ENCODE measurements at places on chromosomes 6 and 20. TPM values are rescaled to one million over a fixed set of nuclear protein-coding genes. Genes with fewer than 3 reads are reported as not detected.

Gene COMMD7
- total RNA-seq, result 23.6 TPM

Gene CYB5R4
- total RNA-seq, result 9.5 TPM

Gene ZNF292
- total RNA-seq, result 5.2 TPM

Gene ZNF831
- not detected for total RNA-seq

Gene PROKR2
- not detected for total RNA-seq

Gene TRIM10
- total RNA-seq, result not detected

Gene ALDH8A1
- total RNA-seq, result 0.70 TPM

Gene GGTLC1
- not detected for total RNA-seq

Gene PRSS35
- total RNA-seq, result 0.07 TPM

Gene LINC00237
- not detected for total RNA-seq

Gene PTCRA
- not detected for total RNA-seq

Gene SLC32A1
- total RNA-seq, result not detected

Gene ADTRP
- 1.8 TPM for total RNA-seq

Gene ANGPT4
- not detected for total RNA-seq

Gene CLIC5
- total RNA-seq, result not detected

Gene FRK
- 2.7 TPM for total RNA-seq

Data from airway epithelial cell (primary cell).